Type B pancreatic cell (in vitro differentiated cells): ENCODE measurements at places on chromosomes 11 and 22. TPM values are rescaled to one million over a fixed set of nuclear protein-coding genes. Genes with fewer than 3 reads are reported as not detected.

The SERHL2 gene
- 2.8 and 3.9 TPM in 2 replicates for total RNA-seq

The KIRREL3 gene
- 1.00 and 4.1 TPM in 2 replicates for total RNA-seq

The MUC5AC gene
- total RNA-seq: 0.10 and 1.4 TPM in 2 replicates

The SLC22A12 gene
- not detected in 2 replicates for total RNA-seq

The KCNQ1 gene
- total RNA-seq: 3.7 and 4.8 TPM in 2 replicates

The BSX gene
- total RNA-seq: not detected in 2 replicates

The POU2AF1 gene
- 0.24 and 0.26 TPM in 2 replicates for total RNA-seq

The ZNF408 gene
- 14.9 and 16.1 TPM in 2 replicates for total RNA-seq

The APOL4 gene
- 0.67 and 1.4 TPM in 2 replicates for total RNA-seq

The P2RX6 gene
- total RNA-seq: 0.71 and 2.8 TPM in 2 replicates

GRCh38 chr11:67057205-67057672 is 592 bp downstream of the RHOD start:
- H3K27me3 ChIP-seq: no peaks in the 10 kb centered on the region
- H3K36me3 ChIP-seq: peaks cover 4% of the 10 kb centered on the region
- H3K4me3 ChIP-seq: peak overlapping the region; percentile 82
- H3K4me1 ChIP-seq: peaks cover 19% of the 10 kb centered on the region
- no peak for DNase-seq

- H3K36me3 ChIP-seq: peaks cover 24% of the 10 kb centered on the region
- peaks cover 44% of the 10 kb centered on the region for H3K27me3 ChIP-seq
- peak overlapping the region; percentile 22 for H3K4me3 ChIP-seq
- peaks cover 24% of the 10 kb centered on the region for H3K4me1 ChIP-seq
- DNase-seq: no peak
These were observed 6.0 kb downstream of the SCARF2 start for GRCh38 chr22:20431511-20432192.

- no peak overlapping the region for H3K27ac ChIP-seq
- DNase-seq: no peak
- no peak overlapping the region for H3K4me3 ChIP-seq
These were observed 1.4 kb downstream of the VPREB1 start for GRCh38 chr22:22245935-22246525.

DNA sequence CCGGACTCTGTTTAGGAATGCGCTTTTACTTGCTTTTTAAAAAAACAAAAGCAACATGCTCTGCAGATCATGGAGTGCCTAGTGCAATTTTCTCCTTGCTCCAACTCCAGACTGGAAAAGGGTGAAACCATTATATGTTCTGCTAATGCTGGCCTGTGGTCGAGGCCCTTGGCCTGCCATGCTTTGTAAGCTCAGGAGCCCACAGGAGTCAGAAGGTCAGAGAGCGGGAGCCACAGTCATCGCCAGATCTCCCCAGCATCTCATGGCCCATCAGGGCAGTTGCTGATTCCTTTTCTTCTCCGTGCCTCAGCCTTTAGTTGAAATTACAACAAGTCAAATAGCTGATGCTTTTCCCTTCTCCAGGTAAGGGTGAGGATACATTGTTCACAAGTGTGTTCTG is 80.3 kb downstream of the DDIAS start:
- no peaks in the 10 kb centered on the region for H3K4me1 ChIP-seq
- no peak overlapping the region for H3K4me3 ChIP-seq
- DNase-seq: no peak
- peaks cover 14% of the 10 kb centered on the region for H3K36me3 ChIP-seq

GRCh38 chr11:75563501-75563977 is 1.5 kb downstream of the SERPINH1 start:
- peak overlapping the region; percentile 98 for H3K27ac ChIP-seq
- peaks cover 7% of the 10 kb centered on the region for H3K36me3 ChIP-seq
- H3K27me3 ChIP-seq: no peaks in the 10 kb centered on the region
- no peak for DNase-seq

GRCh38 chr11:110200241-110200640 is 96.2 kb downstream of the RDX start:
- H3K27me3 ChIP-seq: no peaks in the 10 kb centered on the region
- H3K27ac ChIP-seq: no peak overlapping the region
- H3K36me3 ChIP-seq: no peaks in the 10 kb centered on the region
- no peak overlapping the region for H3K4me3 ChIP-seq
- peaks cover 12% of the 10 kb centered on the region for H3K4me1 ChIP-seq

- H3K27ac ChIP-seq: no peak overlapping the region
- no peak overlapping the region for H3K4me3 ChIP-seq
These were observed 20.3 kb upstream of the TENM4 start for GRCh38 chr11:79461144-79461543.

GRCh38 chr11:8685306-8685705 is 2.7 kb downstream of the RPL27A start:
- H3K36me3 ChIP-seq: peaks cover 40% of the 10 kb centered on the region
- peak overlapping the region; percentile 96 for H3K27ac ChIP-seq
- DNase-seq: no peak
- peak overlapping the region; percentile 92 for H3K4me3 ChIP-seq
- H3K27me3 ChIP-seq: no peaks in the 10 kb centered on the region

GRCh38 chr22:30781271-30781875 is 86.7 kb downstream of the OSBP2 start:
- H3K27ac ChIP-seq: no peak overlapping the region
- H3K36me3 ChIP-seq: no peaks in the 10 kb centered on the region
- no peak for DNase-seq
- H3K4me3 ChIP-seq: no peak overlapping the region

GRCh38 chr11:680970-681369 is 14.1 kb downstream of the DEAF1 start:
- H3K4me3 ChIP-seq: no peak overlapping the region
- no peaks in the 10 kb centered on the region for H3K27me3 ChIP-seq
- H3K36me3 ChIP-seq: peaks cover 27% of the 10 kb centered on the region
- H3K27ac ChIP-seq: no peak overlapping the region

- peaks cover 8% of the 10 kb centered on the region for H3K36me3 ChIP-seq
- H3K27me3 ChIP-seq: no peaks in the 10 kb centered on the region
- peaks cover 13% of the 10 kb centered on the region for H3K4me1 ChIP-seq
- peak overlapping the region; percentile 99 for H3K27ac ChIP-seq
These were observed 615 bp downstream of the STT3A start for GRCh38 chr11:125593114-125593820.

DNA sequence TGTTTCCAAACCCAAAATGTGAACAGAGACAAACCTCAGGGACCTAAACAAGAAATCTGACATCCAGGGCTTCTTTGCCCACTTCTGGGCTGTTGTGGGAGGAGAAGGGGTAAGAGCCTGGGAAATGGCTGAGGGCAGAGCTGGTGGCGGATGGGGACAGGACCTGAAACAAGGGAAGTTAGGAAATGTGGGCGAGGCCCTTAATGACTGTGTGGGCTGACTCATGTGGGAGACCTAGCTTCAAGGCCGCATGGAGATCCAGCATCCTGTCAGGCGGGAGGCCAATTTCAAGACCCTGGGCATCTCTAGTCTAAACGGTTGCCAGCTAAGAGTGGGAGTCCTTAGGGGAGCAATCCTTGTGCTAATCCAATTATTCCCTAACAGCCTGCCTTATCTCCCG is 2.1 kb upstream of the OAF start:
- peak overlapping the region; percentile 40 for H3K4me3 ChIP-seq
- peaks cover 45% of the 10 kb centered on the region for H3K27me3 ChIP-seq
- H3K4me1 ChIP-seq: peaks cover 45% of the 10 kb centered on the region
- no peak overlapping the region for H3K27ac ChIP-seq
- H3K36me3 ChIP-seq: no peaks in the 10 kb centered on the region

DNA sequence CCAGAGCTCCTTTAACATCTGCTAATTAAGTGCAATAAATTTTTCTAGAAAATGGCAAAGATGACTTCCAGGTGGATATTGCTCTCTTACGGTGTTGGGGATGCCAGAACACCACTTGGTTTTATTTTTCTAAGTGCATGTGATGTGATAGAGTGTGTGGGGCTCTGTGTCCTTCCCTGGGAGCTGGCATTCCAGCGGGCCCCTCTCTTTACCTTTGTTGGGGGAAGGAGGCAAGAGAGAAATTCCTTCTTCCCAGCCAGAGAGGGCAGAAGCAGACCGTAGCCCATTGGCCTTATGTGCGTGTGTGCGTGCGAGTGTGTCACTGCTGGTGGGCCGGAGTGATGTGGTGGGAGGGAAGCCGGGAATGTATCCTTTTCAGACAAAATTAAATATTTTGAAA is 17.2 kb downstream of the TEF start:
- H3K4me1 ChIP-seq: peaks cover 5% of the 10 kb centered on the region
- H3K27ac ChIP-seq: no peak overlapping the region
- H3K27me3 ChIP-seq: no peaks in the 10 kb centered on the region
- no peak for DNase-seq
- no peak overlapping the region for H3K4me3 ChIP-seq

DNA sequence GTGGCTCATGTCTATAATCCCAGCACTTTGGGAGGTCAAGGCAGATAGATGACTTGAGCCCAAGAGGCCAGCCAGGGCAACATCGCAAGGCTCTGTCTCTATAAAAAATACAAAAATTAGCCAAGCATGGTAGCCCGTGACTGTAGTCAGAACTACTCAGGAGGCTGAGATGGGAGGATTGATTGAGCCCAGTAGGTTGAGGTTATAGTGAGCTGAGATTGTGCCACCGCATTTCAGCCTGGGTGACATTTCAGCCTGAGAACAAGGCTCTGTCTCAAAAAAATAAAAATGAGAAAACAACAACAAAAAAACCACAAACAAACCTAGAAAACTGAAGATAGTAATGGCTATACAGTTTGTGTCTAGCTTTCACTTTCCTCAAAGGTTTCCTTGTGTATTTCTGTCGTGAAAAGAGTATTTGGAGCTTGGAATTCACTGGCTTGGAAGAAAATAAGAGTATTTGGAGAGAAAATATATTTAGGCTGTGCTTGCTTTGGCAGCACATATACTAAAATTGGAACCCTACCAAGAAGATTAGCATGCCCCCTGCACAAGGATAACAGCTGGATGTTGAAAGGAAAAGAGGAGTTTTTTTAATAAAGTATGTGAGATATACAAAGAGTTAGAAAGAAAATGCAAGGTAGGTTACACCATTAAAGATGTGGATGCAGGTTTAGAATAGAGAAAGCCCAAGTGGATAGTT is 3.9 kb upstream of the BIRC3 start:
- H3K4me3 ChIP-seq: no peak overlapping the region
- DNase-seq: no peak
- peaks cover 8% of the 10 kb centered on the region for H3K27me3 ChIP-seq
- H3K36me3 ChIP-seq: no peaks in the 10 kb centered on the region
- no peak overlapping the region for H3K27ac ChIP-seq

GRCh38 chr11:104695065-104695463 is 203.2 kb downstream of the CASP12 start:
- no peak overlapping the region for H3K4me3 ChIP-seq
- H3K27ac ChIP-seq: peak overlapping the region; percentile 2
- no peaks in the 10 kb centered on the region for H3K36me3 ChIP-seq
- H3K4me1 ChIP-seq: peaks cover 12% of the 10 kb centered on the region
- no peaks in the 10 kb centered on the region for H3K27me3 ChIP-seq

DNA sequence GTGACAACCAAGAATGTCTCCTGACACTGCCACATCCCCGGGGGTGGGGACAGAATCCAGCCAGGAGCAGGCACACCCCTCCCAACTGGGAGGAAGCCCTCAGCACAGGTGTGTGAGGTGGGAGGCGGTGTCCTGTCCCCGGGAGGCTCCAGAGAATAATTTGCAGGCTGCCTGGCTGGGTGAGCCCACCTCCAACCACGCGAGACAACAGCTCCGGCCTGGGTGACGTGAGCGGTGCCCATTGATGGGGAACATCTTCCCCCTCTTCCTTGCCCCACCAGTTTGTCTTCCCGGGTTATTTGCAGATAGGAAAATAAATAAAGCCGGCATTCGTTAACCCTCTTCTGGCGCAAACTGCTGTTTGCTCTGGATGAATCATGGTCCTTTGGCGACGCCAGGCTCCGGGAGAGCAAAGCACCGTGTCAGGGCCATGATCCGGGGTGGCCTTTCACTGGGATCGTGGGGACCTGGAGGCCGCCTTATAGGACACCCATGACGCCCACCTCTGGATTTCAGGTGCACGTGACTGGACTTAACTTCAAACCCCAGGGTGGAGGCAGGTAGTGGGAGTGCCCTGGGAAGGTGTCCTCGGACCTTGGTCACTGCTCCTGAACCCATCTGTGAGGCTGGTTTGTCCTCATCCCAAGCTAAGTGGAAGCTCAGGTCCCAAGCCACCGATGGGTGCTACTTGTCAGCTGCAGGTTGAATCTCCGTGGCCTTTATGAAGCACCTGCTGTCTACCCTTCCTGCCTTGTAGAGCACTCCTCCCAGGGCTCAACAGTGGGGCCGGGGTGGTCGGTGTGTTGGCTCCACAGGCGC is 13.9 kb downstream of the CCND1 start:
- H3K4me1 ChIP-seq: peaks cover 14% of the 10 kb centered on the region
- no peak for DNase-seq
- H3K36me3 ChIP-seq: peaks cover 3% of the 10 kb centered on the region
- no peak overlapping the region for H3K4me3 ChIP-seq
- no peaks in the 10 kb centered on the region for H3K27me3 ChIP-seq

DNA sequence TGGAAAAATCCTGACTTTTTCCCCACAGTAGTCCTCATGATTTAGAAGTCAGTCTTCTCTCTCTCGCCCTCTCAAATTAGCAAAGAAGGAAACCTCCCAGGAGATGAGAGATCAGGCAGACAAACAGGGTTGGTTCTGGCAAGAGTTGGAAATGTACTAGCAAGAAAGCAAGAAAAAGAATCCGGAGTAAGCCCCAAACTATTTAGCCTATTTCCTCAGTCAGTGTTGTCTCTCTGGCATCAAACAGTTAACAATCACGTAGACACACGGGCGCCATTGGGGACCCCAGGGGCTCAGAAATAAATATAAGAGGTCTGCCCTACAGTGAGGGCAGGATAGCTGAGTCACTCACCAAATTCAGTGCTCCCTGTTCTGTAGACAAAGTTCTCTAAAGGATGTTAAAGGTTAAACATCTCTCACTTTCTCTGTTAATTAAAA is 4.7 kb downstream of the C11orf52 start:
- no peak for DNase-seq
- peak overlapping the region; percentile 35 for H3K4me3 ChIP-seq

GRCh38 chr11:2561696-2562581 is 117.1 kb downstream of the KCNQ1 start:
- H3K4me3 ChIP-seq: no peak overlapping the region
- H3K27ac ChIP-seq: no peak overlapping the region
- H3K36me3 ChIP-seq: no peaks in the 10 kb centered on the region

DNA sequence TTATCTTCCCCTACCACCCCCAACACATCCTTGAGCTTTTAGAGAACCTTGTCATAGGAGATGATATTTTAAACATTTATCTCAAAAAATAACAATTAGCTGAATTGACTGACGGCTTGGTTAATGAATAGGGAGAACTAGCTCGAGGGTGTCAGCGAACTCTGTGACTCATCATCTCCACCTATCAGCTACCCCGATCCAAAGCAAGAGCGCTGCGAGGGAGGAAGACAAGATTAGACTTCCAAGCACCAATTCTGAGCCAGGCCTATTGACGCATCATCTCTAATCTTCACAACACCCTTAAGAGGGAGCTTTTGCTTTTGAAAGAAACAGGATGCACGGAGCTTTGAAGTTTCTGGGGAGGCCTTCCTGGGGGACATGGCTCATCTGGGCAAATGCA is 51.0 kb upstream of the GALNT18 start:
- no peaks in the 10 kb centered on the region for H3K36me3 ChIP-seq
- no peak overlapping the region for H3K4me3 ChIP-seq
- no peak for DNase-seq
